Esophagus squamous epithelium (tissue), 5 donors: ENCODE measurements at places on chromosomes 11 and 22.

DNA sequence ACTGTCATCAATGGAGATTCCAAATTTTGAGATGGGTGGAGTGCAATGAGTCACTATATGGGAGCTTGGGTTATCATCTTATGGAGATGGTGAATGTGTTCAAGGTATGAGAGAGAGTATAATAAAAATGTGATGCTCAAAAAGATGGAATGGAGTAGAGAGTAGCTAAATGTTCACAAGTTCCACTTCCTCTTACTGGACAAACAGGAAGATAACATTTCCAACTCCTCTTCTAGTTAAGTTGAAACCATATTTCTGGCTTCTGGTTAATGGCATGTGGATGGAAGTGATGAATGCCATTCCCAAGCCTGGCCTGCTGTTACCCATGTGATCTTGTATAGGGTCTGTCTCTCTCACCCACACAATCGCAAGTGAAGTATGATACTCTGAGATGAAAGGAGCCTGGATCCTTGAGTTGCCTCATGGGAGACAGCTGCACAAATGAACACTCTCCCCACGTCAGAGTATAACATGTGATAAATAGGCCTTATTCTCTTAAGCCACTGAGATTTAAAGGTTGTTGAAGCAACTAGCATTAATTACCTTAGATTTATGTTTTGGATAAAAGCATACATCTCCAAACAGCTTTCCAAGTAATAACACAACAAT, 111.0 kb downstream of the RAB38 start:
- DNase-seq = no peak

DNA sequence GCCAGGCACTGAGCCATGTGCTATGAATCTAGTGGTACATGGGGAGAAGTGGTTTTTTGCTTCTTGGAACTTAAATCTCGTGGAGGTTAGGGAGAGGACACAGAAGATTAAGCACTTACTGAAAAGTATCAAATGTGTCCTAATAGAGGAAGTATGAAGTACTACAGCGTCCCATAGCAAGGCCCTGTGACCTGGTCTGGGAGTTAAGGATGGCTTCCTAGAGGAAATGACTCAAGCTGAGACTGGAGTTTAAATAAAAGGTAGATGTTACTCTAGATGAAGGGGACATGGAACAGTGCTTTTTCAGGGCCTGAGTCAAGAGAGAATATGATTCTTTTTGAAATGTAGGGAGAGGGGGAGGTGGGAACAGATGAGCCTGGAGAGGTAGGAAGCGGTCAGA, 202.9 kb downstream of the GRIK4 start:
- no peak for DNase-seq

DNA sequence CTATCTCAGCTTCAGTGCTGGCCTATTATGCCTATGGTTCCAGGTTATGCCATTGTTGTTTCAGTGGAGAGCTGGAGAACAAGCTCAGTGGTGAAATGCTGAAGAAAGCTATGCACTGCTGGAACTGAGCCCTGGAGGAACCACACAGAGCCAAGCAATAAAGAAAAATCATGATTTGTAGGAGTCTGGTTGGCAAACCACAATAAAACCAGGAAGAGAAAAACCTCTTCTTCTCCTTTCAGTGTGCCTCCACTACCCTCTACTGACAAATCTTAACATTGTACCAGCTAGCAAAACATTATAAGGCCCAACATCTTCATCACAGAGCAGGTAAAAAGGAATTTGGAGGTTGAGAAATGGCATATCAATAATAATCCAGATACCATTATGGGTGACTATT, 5.3 kb downstream of the OR51F2 start:
- DNase-seq = no peak

- no peak for DNase-seq
These were observed 306.8 kb downstream of the TBC1D22A start for GRCh38 chr22:47069270-47069669.

GRCh38 chr11:126515501-126515900, 160.0 kb downstream of the ST3GAL4 start:
- DNase-seq = no peak
